ENCODE measurements at places on chromosomes 2 and 18.

DNA sequence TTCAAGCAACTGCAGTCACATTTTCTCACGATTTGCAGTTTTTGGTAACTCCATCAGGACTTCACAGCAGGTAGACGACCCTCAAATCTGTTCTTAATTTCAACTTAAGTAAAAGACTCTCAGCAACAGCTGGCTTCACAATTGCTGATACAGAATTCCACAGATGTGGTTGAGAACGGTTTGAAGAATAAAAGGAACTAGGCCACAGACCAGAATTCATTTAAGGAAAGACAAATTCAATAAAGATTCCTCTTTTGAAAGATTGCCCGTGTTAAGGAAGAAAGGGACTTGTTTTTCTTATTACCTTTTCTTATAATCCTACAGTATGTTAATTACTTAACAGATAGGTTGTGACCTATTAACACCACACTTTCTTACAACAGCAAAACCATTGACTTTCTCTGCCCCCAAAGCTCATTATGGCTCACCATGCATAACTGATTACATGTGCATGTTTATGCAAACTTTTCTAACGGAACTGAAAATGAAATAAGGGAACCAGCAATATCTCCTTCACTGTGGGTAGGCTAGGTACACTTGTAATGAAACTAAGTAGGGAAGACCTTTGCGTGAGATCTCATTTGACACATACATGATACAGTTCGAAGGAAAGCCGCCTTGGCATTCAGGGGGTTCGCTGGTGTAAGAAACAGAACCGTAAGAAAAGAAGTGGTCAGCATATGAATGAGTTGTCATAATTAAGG is 4.7 kb upstream of the ZNF516 start:
- DNase-seq = no peak

- DNase-seq = peak; percentile 89
These were observed at the start of gene VWC2L for GRCh38 chr2:214410918-214411554. Gene VWC2L, plus strand, starts transcription at chr2:214411054. Its CDS starts 3,140 bp downstream, at chr2:214414194.

- DNase-seq = no peak
These were observed 2.9 kb downstream of the MEX3C start for GRCh38 chr18:51194604-51195003.

DNA sequence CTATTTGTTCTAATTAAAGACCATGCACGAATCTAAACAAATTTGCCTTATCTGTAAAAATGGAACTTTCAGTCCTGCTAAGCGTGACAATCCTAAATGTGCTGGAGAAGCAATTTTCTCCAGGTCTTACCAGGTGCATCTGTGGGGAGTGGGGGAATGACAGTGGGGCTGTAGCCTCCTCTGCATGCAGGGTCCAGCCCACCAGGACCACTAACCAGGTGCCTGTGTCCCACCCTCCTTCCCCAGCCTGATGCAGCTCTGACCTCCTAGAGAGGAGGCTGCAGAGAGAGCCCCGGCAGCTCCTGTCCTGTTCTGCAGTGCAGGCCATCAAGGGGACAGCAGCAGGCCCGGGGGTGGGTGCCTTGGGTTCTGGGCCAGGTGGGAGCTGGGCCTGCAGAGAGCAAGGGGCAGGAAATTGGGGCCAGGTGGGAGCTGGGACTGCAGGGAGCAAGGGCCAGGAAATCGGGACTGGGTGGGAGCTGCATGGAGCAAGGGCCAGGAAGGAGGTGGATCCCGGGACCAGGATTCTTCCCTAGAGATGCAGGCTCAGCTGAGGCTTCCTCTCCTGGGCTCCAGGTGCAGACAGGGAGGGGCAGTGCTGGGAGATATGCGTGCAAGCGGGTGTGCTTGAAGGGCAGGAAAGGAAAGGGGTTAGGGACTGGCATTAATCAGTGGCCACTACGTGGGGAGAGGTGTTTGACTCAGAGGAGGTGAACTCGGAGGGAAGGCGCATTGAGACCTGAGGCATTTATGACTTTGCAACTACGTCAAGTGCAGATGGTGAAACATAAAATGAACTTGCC is 185.3 kb downstream of the ANKRD30B start:
- no peak for DNase-seq

DNA sequence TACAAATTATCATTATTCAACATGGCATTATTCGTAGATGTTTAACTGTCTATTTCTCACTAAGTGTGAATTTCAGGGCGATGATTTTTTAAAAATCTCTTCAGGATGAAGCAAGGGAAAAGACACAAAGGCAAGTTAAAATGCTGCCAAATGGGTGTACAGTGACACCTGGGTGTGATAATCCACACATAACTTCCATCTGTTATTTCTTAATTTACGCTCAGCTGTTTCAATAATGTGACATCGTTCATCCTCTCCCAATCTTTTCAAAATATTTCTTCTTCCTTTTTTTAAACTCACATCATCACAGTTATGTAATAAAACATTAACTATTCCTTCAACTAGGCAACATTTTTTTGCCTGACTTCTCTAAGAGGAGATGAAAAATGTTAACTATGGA is 10.6 kb downstream of the PDE1A start:
- DNase-seq = no peak

DNA sequence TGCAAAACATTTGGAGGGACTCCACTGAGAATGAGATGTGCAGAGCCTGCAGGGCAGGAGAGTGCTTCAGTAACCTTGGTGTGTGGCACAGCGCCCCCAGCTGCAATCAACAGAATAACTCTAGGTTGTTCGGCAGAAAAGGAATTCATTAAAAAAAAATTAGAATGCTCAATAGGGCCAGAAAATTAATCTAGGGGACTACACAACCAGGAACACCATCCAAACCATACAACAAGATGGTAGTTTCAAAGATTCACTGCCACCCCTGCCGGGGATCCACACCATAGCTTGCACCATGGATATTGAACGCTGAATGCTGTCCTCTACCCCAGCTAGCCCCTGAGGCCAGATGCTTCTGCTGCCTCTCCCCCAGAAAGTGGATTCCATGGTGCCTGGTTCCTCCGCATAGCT is 50.1 kb downstream of the THUMPD2 start:
- DNase-seq = no peak

GRCh38 chr2:45191146-45191863 is 182.1 kb upstream of the SIX2 start:
- DNase-seq = no peak

DNA sequence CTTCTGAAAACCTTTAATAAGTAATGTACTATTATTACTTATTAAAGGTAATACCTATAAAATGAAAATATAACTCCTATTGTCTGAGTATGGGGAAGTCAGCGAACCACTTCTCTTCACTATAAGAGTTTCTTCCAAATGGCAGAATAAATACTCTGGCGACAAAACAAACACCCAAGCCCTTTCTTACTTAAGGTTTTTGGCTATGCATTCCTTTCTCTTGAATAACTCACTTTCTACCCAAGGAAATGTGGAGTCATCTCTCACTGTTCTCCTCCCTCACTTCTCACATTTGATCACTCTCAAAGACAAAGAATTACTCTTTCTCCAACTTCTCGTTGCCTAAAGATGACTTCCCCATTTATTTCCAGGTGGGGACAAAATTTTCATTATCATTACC is 816.8 kb upstream of the CRIM1 start:
- DNase-seq = no peak

- DNase-seq = no peak
These were observed 1462.8 kb upstream of the LRRTM1 start for GRCh38 chr2:81767187-81767912.

- no peak for DNase-seq
These were observed 6.4 kb downstream of the ERLEC1 start for GRCh38 chr2:53793261-53793660.

DNA sequence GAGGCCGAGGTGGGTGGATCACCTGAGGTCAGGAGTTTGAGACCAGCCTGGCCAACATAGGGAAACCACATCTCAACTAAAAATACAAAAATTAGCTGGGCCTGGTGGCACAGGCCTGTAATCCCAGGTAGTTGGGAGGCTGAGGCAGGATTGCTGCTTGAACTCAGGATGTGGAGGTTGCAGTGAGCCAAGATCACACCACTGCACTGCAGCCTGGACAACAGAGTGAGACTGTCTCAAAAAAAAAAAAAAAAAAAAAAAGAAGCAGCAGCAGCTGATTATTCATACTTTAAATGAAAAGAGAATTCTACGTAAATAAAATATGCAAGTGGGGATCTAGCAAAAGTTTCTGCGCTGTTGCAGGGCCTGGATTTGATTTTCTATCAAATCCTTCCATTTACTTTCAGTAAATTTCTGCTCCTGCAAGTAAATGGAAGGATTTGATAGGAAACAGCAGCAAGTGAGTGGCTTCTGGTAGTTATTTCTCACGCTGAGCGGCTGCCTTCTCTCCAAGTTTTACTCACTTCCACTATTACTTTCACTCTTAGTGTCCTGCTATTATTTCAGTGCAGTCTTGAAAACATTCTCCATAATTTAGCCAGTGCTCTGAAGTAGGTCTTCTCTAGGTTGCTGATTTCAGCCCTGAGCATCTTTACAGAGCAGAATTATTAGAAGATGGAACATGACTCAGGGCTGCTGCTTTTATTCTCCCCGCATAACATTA is 68.4 kb downstream of the SLC16A14 start:
- peak; percentile 17 for DNase-seq

DNA sequence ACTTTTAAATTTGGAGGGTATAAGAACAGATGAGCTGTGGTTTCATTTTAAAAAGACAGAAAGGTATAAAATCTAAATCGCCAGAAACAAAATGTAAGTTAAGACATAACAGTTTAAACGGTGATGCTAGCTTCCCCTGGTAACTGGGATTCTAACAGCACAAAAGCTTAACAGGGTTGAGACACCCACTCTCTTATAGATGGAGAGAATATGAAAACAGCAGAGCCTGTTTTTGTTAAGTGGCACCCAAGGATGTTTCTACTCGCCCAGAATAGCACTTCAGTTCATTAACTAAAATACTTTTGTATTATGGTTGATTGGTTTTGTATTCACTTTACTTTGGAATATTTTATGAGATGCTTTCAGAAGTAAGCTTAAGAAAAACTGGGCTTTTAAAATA is 151.9 kb upstream of the RND3 start:
- DNase-seq = no peak

GRCh38 chr2:176125772-176126054 is 3.2 kb downstream of the HOXD9 start:
- DNase-seq = no peak

DNA sequence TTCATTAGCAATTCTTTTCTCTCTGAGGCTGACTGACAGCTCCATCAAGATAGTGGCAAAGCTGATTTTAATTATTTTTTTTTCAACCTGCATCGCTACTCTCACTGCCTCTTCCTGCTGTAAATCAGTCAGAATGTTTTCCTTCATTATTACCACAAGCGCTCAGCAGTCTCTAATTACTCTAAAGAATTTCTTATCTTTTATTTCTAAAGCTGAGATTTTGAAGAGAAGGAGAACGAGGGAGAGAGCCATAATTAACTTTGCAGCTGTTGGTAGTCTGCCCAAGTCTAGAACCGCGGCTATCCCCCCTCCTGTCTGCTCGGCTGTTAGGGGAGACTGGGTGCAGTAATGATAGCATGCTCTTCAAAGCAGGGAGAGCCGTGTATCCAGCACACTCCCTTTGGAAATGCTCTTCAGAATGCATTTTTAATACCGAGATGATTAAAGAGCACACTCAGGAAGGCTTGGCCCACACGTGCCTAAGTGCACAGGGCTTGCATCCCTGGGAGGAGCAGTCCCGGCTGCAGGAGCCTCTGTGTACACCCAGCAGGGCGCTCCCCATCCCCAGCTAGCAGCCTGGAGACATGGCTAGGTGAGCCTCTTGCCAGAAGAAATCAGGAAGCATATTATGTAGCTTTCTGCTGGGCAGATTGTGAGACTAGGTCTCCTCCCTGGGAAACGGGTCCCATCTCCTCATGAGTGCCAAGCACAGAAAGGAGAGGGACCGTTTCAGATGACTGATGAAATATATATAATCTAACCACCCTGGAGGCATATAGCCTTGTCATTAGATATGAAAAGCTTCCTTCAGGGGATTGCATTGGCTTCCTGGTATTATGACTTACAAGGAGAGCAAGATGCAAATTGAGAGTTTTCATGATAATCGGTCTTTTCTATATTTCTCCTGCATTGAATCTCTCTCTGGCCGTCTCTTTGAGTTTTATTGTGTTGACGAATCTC is 555.2 kb downstream of the CMPK2 start:
- no peak for DNase-seq

DNA sequence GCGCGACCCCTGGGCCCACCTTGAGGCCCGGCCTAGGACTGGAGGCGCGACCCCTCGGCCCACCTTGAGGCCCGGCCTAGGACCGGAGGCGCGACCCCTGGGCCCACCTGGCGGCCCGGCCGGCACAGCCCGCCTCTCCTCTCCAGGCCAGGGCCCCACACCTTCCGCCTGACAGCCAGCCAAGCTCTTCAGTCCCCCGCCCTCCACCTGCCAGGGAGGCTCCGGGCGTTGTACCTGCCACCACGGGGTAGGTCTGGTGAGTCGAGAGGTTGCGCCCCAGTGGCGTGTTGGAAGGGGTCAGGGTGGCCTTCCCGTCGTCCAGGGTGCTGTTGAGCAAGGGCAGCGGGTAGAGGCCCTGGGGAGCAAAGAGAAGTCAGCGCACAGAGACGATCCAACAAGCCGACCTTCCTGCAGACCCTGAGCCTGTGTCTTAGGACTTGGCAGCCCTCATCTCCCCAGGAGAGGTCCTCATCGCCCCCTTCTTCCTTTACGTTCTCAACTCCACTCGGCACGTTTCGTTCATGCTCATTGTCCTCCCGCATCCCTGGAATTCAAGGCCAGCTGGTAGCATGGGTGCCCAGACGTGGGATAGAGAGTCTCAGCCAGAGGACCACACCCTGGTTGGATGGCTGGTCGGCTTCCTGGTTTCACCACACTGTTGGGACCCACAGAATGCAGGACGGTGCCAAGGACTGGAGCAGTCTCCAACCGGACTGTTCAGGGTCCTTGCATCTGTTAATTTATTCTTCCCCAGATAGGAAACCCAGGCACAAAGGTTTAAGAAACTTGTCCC is 42.2 kb downstream of the PAX8 start:
- DNase-seq = no peak

GRCh38 chr18:26383454-26384270 is 157.4 kb downstream of the TAF4B start:
- DNase-seq = peak; percentile 71

GRCh38 chr2:233082222-233082930 is 22.2 kb downstream of the INPP5D start:
- DNase-seq = no peak

Data from pons (tissue), 1 donor.